ENCODE measurements at places on chromosomes 2 and 18.

DNA sequence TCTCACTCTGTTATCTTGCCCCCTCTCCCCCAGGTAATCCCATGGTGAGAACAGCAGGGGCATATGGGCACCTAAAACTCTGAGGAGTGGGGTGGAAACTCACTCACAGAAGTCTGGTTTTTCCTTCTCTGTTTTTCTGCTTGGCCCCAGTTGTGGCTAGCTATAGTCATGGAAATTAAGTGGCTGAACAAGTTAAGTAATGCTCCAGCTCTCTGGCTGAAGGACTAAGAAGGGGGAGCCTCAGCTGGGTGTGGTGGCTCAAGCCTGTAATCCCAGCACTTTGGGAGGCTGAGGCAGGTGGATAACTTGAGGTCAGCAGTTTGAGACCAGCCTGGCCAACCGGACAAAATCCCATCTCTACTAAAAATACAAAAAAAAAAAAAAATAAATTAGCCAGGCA, 261.0 kb downstream of the TPGS2 start:
- DNase-seq: no peak

DNA sequence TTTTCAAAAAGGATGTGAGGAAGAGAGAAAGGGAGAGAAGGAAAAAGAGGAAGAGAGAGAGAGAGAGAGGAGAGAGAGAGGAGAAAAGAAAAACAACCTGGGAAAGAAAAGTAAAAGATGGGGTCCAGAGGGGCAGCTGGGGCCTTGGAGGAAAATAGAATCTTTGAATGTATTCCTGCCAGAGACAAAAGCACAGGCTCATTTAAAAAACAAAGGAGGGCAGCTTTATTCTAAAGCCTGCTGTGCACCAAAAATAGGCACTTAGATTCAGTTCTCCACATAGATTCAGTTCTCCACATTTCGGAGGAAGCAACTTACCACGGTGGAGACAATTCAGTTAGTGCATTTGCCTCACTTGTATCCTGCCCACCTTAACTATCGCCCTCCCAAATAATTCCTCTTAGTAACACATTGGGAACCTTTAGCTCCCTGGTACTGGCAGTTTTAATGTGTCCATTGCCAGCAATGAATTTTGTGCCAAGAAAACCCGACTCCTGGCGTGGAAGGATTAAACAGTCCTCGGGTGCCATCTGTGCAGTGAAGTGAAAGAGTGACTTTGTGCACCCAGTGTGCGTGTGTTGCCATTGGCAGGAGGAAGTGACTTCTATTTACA, 71.3 kb downstream of the DPP4 start:
- DNase-seq: no peak

- no peak for DNase-seq
These were observed 149.2 kb downstream of the TSN start for GRCh38 chr2:121904656-121905055.

- DNase-seq: no peak
These were observed 914.8 kb downstream of the DCDC2C start for GRCh38 chr2:4618141-4618540.

All from activated CD8-positive, alpha-beta T cell treated with anti-CD3 and anti-CD28 coated beads, Interleukin-2, amount 10 ng/mL, durations not matched to agents 7 days and 5 days (primary cell).